IMR-90 (cell line): ENCODE measurements at places on chromosomes 2 and 18. TPM values are rescaled to one million over a fixed set of nuclear protein-coding genes. Genes with fewer than 3 reads are reported as not detected.

DNA sequence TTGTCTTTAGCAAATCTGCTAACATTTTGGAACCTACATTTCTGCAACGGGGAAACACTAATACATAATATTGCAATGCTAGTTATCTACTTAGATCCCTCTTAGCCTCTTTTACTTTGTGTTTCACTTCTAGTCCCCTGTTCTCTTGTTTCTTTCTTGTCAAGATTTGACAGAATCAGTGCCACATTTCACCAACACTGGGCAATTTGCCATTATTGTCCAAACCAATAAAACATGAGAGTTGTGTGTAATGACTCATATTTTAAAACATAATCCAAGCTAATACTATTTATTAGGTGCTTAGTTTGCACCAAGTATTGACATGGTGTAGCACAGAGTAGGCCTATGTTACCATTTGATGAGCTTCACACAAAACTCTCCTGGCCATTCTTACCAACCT lies 33.7 kb upstream of the ACVR1C start:
- DNase-seq: no peak

DNA sequence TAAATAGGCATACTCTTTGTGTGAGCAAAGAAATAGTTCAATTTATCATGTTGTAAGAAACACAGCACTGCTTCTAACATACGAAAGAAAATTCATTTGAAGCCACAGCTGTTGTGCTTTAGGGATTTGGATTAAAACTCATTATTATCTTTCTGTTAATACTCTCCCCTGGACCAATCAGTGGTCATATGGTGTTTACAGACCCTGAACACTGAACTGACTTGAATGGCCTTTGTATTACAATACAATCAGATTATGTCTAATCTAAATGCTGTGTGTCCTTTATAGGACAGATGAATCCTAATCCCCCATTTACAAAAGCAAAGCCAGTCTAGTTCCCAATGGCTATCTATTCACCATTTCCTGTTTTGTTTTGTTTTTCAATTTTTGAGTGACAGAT lies 36.5 kb downstream of the ZNF385B start:
- no peak for DNase-seq

DNA sequence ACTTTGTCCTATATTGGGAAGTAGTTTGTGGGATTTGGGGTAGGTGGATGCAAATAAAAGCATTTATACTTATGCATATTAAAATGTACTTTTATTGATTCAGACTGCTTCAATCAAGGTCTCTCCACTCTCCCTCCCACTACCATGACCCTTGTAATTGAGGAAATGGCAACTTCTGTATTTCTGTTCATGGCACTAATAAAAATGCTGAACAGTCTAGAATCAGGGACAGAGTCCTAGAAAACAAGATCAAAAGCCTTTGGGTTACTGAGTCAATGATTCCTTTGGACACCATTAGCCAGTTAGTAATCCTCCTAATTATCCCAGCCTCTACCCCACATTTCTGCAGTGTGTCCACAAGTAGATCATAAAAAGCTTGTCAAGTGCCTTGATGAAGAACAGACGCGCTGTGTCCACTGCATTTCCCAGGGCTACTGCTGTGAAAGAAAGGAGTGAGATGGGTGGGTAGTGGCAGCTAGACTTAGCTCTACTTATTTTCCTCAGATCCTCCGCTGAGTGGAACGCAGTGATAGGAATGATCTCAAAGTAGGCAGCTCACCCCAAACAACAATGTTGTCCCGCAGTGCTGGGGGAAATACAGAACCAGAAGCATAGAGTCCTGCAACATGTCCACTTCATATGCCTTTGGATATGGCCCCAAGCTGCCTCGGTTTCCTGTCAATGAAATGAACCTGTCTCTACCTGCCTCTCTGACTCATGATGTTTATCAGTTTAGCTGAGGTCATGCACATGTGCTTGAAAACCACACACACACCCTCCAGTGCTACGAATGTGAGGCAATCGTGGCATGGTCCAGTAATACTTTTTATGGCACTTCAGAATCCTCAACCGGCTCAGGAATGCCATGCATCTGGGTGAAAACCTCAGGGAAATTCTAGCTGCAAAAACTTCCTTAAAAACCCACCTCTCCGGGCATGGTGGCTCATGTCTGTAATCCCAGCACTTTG lies 115.5 kb downstream of the COL6A3 start:
- peak; percentile 58 for DNase-seq

- DNase-seq: peak; percentile 80
These were observed 96.7 kb downstream of the CRIM1 start for GRCh38 chr2:36452260-36452659.

GRCh38 chr18:56787390-56787789 lies 136.2 kb downstream of the WDR7 start:
- no peak for DNase-seq

DNA sequence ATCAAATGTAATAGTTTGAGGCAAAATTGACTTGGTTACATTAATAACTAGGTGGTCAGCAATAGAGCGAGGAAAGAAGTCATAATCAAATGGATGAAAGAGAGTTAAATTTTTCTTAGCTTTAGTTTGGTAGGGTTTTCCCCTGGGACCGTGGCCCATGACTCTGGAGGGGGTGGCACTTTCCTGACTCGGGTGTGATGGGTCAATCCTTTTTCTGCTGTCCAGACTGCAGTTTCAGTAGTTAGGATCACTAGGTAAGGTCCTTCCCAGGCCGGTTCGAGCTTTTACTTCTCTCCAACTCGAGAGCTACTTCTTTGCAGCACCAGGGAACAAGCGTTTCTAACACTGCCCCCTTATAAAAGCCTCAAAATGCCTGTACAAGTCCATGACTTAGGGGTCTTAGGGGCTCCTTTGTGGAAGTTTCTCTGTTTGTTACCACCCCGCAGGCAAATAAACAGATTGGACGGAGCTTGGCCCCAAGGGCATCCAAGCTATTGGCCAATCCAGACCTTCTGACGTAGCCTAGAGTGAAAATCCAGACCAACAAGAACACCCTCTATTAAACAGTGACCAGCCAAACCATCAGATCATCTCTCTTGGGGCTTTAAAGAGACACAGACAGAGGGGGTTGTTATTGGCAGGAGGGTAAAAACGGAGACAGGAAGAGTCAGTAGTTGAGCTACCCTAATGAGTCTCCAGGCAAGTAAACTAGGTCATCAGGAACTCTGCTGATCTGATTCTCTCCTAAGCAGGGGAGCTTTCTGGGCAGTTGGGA lies 9.4 kb upstream of the CEP68 start:
- DNase-seq: no peak

- peak; percentile 42 for DNase-seq
These were observed 139.6 kb upstream of the RAB12 start for GRCh38 chr18:8469544-8470130.

DNA sequence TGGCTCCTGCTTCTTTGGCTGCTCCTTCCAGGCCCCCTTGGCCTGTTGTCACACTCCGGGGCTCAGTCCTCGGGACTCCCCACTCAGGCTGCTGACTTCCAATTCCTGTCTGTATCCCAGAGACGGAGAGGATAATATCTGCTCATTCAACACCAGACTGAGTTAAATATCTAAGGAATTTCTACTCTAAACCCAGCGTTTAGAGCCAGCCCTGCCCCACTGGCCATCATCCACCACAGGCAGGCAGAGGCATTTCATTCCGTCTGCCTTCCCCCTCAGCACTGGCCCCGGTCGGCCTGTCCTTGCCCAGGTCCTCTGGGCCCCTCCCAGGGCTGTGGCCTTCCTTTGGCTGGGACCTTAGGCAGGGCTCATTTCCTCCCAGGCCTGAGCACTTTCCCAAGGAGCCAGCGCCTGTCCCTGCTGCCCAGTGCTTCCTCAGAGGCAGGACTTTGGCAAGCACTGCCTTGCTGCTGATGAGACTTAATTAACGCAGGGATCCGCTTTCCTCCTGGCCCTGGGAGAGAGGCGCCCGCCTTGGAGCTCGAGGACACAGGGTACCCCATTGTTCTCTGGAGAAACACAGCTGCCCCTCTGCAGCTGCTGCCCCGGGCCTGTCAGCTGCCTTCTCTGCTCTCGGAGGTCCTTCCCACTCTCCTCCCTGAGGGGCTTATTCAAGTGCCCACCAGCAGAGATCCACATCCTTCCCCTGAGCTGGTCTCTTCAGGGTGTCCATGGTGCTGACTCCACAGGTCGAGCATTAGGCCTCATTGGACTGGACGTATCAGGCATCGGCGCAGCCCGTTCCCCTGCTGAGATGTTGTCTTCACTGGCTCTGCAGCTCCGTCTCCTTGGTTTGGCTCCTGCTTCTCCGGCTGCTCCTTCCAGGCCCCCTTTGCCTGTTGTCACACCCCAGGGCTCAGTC lies 42.8 kb downstream of the ATOH8 start:
- no peak for DNase-seq

DNA sequence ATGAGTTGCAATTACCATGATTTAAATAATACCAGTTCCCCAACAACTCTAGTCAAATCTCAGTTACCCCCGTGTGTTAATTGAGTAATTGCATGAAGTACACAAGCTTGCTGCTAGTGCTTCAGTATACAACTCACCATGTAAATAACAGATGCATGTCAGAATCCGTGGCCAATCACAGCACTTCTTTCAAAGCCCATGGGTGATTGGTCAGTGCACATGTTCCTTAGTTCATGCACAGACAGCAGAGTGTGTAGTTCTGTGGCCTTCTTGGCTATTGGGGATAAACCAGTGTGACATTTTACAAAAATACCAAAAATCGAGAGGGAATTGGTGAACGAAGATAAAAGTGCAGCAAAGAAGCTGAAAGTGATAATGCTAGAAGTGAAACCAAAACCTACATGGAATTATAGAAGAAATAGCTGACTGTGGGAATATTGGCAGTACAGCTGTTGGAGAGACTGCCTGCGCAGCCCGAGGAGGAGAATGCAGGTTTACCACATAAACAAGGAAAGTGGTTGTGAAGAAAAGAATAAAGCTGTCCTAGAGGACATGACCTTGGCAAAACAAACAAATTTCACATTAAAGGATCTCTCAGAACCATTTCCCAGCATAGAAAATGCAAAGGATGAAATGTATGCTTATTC lies 59.4 kb downstream of the NEDD4L start:
- peak; percentile 31 for DNase-seq

DNA sequence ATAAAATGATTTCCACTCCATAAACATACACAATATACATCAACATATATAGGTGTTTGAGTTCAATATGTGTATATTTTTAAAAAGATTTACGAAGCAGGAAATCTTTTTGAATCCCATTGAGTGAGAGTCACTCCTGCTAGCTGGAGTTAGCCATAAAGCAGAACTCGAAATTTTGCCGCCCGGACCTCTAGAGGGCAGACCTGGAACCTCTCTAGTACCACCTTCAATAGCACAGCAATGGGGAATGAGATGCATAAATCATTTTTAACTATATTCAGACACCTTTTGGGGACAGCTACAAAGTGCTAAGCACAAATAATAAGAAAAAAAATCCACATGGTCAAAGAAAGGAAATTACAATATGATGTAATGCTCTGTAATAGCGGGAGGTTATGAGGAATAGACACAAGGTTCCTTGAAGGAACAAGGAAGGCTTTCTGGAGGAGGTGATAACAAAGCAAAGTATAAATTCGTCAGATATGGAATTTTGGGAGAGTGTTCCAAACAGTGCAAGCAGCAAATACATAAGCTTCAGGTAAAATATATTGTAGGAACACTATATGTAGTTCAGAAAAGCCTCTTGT lies 533.4 kb downstream of the ERBB4 start:
- DNase-seq: peak; percentile 33

- no peak for DNase-seq
These were observed 2.2 kb downstream of the RALBP1 start for GRCh38 chr18:9477509-9477908.

GRCh38 chr2:176526995-176527901 lies 258.0 kb downstream of the MTX2 start:
- DNase-seq: no peak

GRCh38 chr2:195342061-195342460 lies 315.0 kb upstream of the SLC39A10 start:
- no peak for DNase-seq

- no peak for DNase-seq
These were observed 2.2 kb upstream of the NXPH2 start for GRCh38 chr2:138782383-138782782.

DNA sequence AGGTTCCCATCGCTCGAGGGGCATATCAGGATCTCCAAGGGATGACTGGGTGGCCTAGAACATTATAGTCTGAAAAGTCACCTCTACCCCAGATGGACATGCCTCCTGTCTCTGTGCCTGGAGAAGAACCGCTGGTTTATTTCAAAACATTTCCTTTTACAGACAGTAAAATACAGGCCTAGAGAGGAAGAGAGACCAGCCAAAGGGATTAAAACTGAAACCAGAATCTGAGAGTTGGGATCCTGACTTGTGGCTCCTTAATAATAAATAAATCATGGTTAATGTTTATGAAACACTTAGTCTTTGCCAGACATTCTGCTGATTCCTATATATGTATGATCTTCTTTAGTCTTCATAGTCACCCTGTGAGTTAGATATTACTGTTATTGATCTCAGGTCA lies 153.7 kb downstream of the DDX1 start:
- no peak for DNase-seq

DNA sequence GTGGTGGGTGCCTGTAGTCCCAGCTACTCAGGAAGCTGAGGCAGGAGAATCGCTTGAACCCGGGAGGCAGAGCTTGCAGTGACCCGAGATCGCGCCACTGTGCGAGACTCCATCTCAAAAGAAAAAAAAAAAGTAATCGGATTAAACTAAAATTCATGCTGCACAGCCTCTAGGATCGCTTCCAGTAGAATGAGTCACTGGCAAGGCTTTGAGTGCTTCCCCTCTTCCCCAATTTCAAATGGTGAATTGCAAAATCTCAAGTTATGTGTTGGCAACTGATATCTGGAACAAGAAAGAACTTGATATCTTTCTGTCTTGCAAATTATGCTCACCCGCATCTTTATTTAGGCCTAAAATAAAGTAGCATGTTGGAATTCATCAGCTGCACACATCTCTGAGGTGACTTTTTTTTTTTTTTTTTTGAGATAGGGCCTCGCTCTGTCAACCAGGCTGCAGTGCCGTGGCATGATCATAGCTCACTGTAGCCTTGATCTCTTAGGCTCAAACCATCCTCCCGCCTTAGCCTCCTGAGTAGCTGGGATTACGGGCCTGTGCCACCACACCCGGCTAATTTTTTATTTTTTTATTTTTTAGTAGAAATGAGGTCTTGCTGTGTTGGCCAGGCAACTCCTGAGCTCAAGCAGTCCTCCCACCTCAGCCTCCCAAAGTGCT lies 12.7 kb downstream of the TTC39C start:
- DNase-seq: peak; percentile 93

- no peak for DNase-seq
These were observed 160.3 kb downstream of the CSRNP3 start for GRCh38 chr2:165629776-165630175.

GRCh38 chr2:191892391-191892790 lies 45.5 kb upstream of the CAVIN2 start:
- peak; percentile 86 for DNase-seq

- DNase-seq: no peak
These were observed 1207.7 kb downstream of the SUCLG1 start for GRCh38 chr2:83251321-83251872.

GRCh38 chr18:24726727-24727492 lies 266.5 kb downstream of the HRH4 start:
- DNase-seq: peak; percentile 86

The ANTXR1 gene
- 32.8 and 36.9 TPM in 2 replicates for polyA plus RNA-seq

The ST6GAL2 gene
- not detected in 2 replicates for polyA plus RNA-seq

The DPYSL5 gene
- not detected in 2 replicates for polyA plus RNA-seq

The CAMKMT gene
- 3.7 and 4.4 TPM in 2 replicates for polyA plus RNA-seq

The DLX1 gene
- 2.1 and 2.2 TPM in 2 replicates for polyA plus RNA-seq

The SERPINB7 gene
- 76.5 and 79.9 TPM in 2 replicates for polyA plus RNA-seq

The TOGARAM2 gene
- 0.32 and 0.38 TPM in 2 replicates for polyA plus RNA-seq

The CCDC178 gene
- not detected in 2 replicates for polyA plus RNA-seq

The NDC80 gene
- polyA plus RNA-seq: 11.1 and 15.5 TPM in 2 replicates

The KIAA2012 gene
- 0.04 and 0.09 TPM in 2 replicates for polyA plus RNA-seq

The RNU2-63P gene
- polyA plus RNA-seq: not detected in 2 replicates

The ALPP gene
- polyA plus RNA-seq: not detected in 2 replicates

The NTSR2 gene
- not detected in 2 replicates for polyA plus RNA-seq

The CHMP3 gene
- polyA plus RNA-seq: 61.0 and 84.6 TPM in 2 replicates

The CYTIP gene
- not detected in 2 replicates for polyA plus RNA-seq

The CCDC148 gene
- polyA plus RNA-seq: 0.17 and 0.31 TPM in 2 replicates
